Stimulated activated CD8-positive, alpha-beta memory T cell treated with anti-CD3 and anti-CD28 coated beads, Interleukin-15, amount 100 ng/mL, for 48 hours (primary cell): ENCODE measurements at places on chromosomes 3 and 15.

GRCh38 chr15:65374821-65375401 is 2.9 kb downstream of the IGDCC3 start:
- no peak for DNase-seq

DNA sequence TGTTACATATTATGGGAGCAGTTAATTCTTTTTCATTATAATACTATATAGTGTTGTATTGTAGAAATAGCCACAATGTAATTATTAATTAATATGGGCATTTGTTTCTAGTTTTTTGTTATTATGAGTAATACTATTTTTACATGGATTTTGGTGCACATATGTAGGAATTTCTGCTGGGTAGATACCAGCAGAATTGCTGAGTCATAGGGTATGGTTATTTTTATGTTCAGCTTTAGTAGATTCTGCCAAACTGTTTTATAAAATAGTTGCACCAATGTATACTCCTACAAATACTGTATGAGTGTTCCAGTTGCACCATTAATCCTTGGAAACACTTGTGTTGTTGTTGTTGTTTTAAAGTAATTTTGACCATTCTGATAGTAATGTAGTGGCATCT is 91.5 kb downstream of the SH3GL3 start:
- DNase-seq, result no peak

DNA sequence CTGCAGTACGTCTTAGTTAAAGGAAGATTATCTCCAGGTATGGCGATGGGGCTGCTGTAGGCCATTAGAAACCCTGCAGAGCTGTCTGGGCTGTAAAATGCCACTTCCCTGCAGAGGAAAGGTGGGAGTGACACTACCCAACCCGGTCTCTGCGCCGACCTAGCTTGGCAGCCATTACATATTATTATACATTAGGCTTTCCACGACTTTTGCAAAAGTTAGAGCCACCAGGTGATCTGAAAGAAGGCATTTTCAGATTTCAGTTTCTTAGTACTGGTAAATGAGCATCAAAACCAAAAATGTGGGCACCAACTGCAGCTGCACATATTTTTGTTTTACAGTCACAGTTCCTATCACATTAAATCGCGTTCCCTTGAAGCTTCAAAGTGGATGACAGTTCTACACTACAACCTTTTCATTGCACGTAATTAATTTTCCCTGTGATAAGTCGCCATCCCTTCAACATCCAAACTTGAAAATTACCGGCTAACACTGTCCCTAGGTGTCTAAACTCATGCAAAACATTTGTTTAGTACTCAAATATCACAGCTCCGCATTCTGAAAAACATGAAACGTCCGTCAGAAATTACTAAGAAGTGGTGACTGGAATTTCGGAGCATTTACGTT is 81.4 kb upstream of the CHD2 start:
- DNase-seq, result no peak

- no peak for DNase-seq
Measured at GRCh38 chr3:94167796-94168195, 104.9 kb downstream of the NSUN3 start.

GRCh38 chr15:31145271-31145911 is 43.9 kb upstream of the TRPM1 start:
- no peak for DNase-seq

DNA sequence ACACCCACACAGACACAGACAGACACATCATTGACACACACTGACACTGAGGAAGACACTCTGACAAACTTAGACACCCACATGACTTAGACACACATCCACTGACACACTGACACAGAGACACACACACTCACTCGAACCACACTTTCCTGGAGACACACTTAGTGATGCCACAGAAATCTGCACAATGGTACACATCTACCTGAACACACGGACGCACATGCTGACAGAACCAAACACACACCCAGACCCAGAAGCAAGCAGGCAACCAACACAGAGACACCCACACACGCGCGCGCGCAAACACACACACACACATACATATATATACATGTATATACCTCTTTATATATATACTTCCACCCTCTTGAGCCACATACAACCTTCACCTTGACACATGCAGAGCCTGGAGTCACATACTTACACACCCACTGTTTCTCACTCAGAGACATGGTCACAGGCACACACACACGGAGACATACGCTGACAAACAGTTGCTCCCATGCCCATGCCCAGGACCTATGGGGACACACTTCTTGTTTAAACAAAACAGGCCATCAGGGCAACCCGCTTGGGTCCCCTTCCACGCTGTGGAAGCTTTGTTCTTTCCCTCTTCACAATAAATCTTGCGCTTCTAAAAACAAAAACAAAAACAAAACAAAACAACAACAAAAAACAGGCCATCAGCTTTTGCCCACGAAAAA is 913 bp upstream of the SCN5A start:
- no peak for DNase-seq

GRCh38 chr3:5464649-5465048 is 277.1 kb downstream of the EDEM1 start:
- DNase-seq, result no peak

DNA sequence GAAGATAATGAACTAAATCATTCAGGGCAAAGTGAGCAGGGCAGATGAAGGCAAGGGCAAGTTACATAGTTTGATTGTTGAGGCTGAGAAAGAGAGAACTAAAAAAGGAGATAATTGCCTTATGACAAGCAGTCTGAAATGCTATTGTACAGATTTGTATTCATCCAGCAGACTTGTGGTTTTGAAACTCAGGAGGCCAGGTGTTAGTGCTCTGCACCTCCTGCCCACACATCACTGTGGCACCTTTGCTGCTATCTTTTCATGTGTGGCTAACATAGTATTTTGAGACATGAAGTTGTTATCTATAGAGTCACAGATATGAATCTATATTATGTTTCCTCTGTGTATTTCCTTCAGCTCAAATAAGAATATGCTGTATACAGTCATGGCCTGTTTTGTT is 24.3 kb upstream of the SUCLG2 start:
- DNase-seq, result no peak

GRCh38 chr3:75342425-75342824 is 321.7 kb upstream of the FRG2C start:
- no peak for DNase-seq

GRCh38 chr3:124758851-124759635 is 28.8 kb downstream of the UMPS start:
- DNase-seq, result no peak

- DNase-seq, result no peak
Measured at GRCh38 chr15:80494351-80494751, 90.2 kb downstream of the ARNT2 start.

DNA sequence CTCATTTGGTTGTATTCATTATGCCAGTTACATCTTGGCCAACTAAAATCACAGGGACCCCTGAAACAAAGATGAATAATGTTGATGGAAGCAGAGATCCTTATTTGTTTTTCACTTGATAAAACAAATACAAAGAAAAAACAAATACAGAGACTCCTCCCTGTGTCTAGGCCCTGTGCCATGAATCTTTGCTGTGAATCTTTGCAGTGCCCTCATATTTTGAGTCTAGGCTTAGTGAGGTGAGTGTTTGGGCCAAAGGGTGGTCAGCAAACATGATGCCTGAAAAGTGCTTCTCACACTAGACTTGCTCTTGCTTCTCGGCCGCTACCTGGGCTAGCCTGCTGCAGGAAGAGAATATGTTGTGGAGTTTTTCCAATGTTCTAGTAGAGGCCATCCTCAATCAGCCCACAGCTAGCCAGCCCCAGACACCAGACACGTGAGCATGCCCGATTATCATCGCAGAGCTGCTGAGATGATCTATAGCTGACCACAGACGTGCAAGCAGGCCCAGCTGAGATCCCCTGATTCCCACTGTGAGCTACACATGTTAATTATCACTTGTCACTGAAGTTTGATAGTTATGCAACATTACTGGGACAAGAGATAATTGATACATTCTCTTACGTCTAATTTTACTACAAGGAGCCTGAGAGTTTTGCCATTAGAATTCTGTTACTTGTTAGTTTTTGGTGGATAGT is 191.4 kb downstream of the THRB start:
- DNase-seq, result no peak

DNA sequence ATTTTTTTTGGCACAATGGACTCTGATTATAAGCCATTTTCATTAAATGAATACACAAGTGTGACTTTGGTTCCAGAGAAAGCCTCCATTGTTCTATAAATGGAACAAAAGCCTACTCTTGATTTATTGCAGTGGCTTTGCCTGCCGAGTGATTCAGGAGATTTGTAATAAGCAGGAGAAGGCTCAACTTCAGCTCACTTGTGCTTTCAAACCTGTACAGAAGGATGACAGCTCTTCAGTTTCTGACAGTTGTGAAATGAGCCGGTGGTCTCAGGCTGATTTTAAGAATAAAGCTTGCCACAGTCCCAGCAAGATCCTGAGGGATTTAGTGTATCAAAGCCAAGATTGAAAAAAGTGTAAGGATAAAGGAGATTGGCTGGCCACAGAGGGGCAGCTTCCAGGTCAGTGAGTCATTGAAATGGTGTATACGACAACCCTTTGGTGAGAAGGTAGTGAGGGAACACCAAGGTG is 438.8 kb upstream of the TGFBR2 start:
- no peak for DNase-seq

DNA sequence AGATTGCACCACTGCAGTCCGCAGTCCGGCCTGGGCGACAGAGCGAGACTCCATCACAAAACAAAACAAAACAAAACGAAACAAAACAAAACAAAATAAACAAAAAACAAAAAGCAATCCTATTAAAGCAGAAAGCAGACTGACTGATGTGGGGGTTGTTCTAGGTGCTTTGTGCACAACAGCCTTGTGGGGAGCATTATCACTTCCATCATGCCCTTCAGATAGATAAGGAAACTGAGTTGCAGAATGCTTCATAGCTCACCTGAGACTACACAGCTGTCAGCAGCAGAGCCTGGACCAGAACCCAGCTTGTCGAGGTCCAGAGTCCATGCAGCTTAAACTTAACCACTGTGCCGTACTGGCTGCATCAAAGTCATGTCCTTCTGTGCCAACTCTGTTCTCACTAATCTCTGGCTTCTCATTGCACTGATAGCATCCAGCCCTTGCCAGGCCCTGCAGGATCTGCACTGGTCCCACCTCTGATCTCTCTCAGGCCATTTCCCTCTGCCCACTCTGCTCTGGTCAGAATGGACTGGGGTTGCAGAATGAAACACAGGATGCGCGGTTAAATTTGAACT is 47.6 kb upstream of the MRPS22 start:
- no peak for DNase-seq

GRCh38 chr15:39598958-39599845 is 18.3 kb downstream of the THBS1 start:
- DNase-seq, result no peak

- DNase-seq, result no peak
Measured at GRCh38 chr3:194731506-194732073, 45.9 kb downstream of the FAM43A start.

DNA sequence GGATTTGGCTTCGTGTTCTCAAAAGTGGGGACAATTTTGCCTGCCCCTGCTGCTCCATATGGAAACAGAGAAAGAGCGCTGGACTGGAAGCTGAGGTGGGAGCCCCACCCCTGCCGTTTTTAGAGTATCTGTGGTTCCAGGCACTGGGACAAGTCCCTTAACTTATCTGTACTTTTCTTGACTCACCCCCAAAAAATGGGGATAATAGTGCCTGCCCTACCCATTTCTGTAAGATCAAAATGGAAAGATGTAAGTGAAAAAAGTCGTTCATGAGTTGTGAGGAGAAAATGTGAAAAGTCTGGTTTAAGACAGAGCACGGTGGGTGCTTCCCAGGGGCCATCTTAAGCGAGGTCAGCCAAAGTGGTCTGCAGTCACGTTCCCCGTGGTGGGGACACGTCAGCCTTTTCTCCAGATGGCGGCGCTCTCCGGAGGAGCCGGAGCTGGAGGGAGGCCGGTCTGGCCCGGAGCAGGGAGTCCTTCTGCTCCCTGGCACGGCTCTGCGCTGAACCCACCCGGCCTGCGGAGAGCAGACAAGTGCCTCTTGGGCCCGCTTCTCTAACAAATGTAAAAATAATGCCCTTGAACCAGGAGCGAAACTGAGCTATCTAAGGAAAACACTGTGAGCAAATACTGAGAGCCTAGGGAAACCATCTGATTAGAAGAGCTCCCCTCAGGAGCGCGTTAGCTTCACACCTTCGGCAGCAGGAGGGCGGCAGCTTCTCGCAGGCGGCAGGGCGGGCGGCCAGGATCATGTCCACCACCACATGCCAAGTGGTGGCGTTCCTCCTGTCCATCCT is at the start of gene CLDN18:
CLDN18 (plus strand) TSS at position 690 of the 797 bp plus-strand sequence; CDS start at position 751, 61 bp downstream.
- DNase-seq, result no peak

- no peak for DNase-seq
Measured at GRCh38 chr3:9066775-9067174, 103.5 kb upstream of the RAD18 start.
